ENCODE measurements at places on chromosomes 3 and 15.

GRCh38 chr15:82646250-82647044, 716 bp downstream of the CPEB1 start:
- peak; percentile 14 for DNase-seq

GRCh38 chr15:101505610-101506337, 16.3 kb upstream of the PCSK6 start:
- no peak for DNase-seq

GRCh38 chr3:148494451-148494850, 203.3 kb upstream of the AGTR1 start:
- DNase-seq: no peak

DNA sequence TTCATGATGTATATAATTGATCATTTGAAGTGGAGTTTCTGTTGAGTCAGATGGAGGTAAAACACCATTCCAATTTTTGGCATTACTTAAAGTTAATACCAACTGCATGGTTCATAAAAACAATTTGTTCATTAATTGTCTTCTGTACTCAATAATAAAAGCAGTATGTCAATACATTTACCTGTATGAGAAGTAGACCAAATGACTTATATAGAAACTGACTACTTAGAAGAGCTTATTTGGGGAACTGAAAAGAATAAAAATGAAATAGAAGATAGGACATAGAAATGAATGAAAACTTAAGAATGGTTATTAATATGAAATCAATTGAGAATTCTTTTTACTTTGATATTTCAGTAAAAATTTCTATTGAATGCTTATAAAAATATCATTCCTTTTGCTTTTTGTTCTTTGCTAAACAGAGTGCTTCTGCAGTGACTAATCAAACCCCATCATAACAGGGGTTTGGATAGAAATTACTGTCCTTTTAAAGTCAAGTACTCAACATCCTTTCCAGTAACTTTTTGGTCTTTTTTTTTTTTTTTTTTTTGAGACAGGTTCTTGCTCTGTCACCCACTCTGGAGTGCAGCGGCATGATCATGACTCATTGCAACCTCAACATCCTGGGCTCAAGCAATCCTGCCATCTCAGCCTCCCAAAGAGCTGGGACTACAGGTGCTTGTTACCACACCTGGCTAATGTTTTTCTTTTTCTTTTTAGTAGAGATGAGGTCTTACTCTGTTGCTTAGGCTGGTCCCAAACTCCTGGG, 6.5 kb upstream of the CRYBG3 start:
- no peak for DNase-seq

DNA sequence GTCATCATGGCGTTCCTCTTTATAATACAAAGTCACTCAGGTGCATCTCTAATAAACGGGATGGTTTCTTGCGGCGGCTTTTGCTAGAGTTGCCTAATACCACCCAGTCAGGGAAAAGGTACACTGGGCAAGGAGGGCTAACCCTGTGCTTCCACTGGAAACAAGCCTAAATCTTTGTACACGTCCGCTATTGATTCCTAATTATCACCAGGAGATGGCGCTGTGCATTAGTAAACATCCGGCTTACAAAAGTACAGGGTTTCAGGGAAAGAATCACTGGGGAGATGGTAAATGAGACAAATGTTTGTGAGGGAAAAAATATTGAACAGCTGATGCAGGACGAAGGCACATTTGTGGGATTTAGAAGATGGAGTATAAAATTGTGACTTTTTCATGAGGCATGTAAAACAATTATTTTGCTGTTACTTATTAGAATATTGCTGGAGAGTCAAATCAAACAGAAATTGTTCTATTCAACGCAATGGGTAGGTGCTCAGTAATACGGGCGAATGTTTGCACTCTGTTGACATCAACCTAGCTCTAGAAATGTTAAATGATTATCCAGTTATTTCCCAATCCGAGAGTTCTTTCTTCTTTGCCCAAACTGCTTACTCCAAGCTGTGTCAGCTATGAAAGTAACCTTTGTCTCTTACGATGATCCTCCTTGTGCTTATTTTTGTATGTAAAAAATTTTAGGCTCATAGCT, 50.6 kb downstream of the GMNC start:
- no peak for DNase-seq

GRCh38 chr3:124504332-124505059, 225.8 kb upstream of the UMPS start:
- DNase-seq: no peak

DNA sequence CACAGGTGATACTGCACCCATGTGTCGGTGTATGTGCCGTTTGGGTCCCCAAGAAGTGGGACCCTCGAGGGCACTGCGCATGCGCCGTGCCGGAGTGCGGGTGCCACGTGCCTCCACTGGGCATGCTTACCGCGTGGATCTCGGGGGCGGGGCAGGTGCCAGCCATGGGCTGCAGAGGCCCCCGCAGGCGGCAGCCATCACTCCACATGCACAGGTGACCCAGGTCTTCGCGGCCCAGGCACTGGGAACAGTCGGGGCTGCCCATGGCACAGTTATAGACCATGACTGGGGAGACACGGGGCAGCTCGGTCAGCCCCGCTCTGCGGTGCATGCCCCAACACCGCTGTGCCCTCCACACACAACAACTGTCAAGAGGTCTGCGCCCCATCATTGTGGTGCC, 31.2 kb downstream of the H1-8 start:
- DNase-seq: no peak

GRCh38 chr3:78728406-78729145, 1039.2 kb downstream of the ROBO1 start:
- peak; percentile 79 for DNase-seq

DNA sequence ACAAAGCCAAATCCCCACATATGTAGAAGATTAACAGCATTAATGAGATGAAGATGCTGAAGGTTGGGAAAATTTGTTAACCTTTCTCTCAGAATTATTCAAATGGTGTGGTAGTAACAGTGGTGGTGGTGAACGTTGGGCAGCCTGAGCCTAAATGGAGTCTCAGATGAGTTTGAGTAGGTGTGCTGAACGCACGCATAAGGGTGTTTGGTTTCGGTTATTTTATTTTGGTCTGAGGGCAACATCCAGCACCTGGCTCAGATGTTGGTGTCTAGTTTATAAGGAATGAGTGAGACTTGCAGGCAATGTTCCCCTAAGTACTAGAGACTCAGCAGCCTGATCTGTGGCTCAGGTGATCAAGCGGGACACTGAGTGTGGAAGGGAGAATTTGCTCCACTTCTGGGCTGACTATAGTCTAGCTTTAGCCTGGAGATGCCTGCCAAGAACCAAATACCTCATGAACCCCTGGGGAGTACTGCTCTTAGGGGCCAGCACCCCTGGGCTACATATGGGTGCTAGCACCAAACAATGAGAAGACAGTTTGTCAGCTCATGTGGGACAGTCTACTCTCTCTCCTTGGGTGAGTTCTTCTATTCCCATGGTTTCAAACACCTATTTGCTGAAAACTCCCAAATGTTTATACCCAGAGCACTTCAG, 39.5 kb upstream of the ATP2C1 start:
- no peak for DNase-seq

DNA sequence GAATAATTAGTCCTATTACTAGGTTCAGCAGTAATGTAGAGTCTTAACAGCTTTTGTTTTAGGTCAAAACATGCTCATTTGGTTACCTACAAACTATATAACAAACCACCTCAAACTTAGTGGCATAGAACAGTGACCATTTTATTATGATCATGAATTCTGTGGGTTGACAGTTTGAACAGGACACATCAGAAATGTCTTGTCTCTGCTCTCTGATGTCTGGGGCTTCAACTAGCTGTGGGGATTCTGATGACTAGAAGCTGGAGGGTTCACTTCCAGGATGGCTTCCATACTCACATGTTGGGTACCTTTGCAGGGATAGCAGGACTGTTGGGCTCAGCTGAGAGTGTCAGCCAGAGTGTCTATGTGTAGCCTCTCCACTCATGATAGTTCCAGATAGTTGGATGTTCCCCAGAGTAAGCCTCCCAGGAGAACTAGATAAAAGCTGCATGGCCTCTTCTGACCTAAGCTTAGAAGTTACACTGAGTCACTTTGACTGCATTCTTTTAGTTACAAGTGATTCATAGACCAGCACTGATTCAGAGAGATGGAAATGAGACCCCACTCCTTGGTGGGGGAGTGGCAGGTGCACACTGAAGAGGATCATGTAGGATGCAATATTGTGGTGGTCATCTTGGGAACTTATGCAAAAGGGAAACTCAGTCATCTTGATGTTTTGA, 32.6 kb downstream of the PLCL2 start:
- DNase-seq: no peak

DNA sequence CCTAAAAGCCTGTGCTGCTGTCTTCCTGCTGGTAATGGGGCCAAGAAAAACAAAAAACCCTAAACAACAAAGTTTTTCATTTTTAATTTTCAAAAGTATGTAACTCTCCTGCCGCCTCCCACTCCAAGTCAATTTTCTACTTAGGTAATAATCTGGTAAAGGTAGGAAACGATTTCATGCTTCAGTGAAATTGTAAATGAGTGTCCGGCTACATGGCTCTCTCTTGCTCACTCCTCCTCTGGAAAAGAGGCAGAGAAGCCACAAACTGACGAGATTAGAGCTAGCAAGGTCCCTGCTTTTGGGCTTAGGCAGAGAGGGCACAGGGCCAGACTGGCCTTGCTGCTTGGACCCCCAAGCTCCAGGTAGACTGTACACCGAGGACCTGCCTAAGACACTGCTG, 23.5 kb downstream of the KLHL25 start:
- DNase-seq: no peak

- no peak for DNase-seq
Observed at GRCh38 chr3:194386648-194387047, 12.4 kb downstream of the GP5 start.

- no peak for DNase-seq
Observed at GRCh38 chr3:59878038-59878427, 828.2 kb upstream of the CFAP20DC start.

- no peak for DNase-seq
Observed at GRCh38 chr3:141802316-141803077, 39.3 kb downstream of the GRK7 start.

GRCh38 chr15:61764141-61764540, 296.1 kb downstream of the VPS13C start:
- no peak for DNase-seq

- no peak for DNase-seq
Observed at GRCh38 chr3:39281533-39281932, 1.7 kb upstream of the CX3CR1 start.

GRCh38 chr3:59766200-59766872, 716.5 kb upstream of the CFAP20DC start:
- no peak for DNase-seq

GRCh38 chr3:3351226-3351625, 171.7 kb upstream of the CRBN start:
- DNase-seq: no peak

DNA sequence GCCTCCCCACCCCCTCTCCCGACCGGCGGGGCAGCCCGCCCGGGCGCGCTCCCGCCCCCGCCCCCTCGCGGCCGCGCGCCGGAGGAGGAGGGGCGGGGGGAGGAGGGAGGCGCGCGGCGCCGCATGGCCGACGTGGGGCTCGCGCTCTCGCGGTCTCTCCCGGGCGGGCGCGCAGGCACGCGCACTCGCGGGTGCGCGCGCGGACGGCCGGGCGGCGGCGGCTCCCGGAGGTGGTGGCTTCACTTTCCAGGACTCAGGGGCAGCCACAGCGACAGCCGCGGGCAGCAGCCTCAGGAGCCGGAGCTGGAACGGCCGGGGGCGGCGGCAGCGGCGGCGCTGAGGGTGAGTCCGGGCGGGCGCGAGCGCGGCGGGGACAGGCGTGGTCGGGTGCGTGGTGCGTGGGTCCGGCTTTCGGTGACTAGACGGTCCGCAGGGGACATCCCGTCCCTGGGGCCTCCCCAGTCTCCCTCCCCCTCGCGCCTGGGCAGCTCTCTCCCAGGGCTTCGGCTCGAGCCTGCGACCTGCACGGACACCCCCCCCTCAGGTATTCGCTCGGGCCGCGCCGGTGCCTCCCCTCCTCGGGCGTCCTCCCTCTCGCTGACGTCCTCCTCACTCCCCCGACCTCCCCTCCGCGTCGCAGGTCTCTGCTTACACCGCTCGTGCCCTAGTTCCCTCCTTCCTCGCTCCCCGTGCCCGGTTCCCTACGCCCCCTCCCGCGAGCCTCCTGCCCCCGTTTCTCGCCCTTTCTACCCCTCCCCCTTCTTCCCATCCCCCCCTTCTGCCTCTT, at the start of gene UBE2E2:
Gene UBE2E2 (plus strand): TSS at position 407 of the 787 bp plus-strand sequence.
- DNase-seq: peak; percentile 63

GRCh38 chr3:27596334-27596841, 112.2 kb upstream of the SLC4A7 start:
- no peak for DNase-seq

- no peak for DNase-seq
Observed at GRCh38 chr3:25885544-25885943, 95.7 kb downstream of the OXSM start.

GRCh38 chr15:20355256-20355868, 186.2 kb downstream of the GOLGA6L6 start:
- no peak for DNase-seq

DNA sequence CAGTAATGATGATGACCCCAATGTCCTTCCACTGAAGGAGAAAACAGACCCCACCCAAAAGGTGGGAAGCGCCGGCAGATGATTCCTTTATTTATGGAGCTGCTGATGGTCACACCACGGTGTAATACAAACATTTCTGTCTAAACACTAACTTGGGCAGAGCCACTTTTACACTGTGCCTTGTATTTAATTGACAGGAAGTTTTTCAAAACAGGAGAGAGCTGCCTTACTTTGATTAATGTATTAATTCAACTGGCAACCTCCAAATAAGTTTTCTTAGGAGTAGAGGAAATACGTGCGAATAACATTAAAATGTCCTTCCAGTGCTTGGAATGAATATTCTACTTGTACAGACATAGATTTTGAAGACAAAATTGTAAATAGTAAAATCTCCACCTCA, 70.4 kb downstream of the WWTR1 start:
- DNase-seq: no peak

- DNase-seq: no peak
Observed at GRCh38 chr15:33086500-33087121, 107.9 kb downstream of the FMN1 start.

GRCh38 chr15:72034351-72034750, 83.6 kb downstream of the MYO9A start:
- no peak for DNase-seq

- no peak for DNase-seq
Observed at GRCh38 chr3:159252772-159253384, 451.0 kb downstream of the MFSD1 start.

- no peak for DNase-seq
Observed at GRCh38 chr15:97694456-97694855, 266.0 kb upstream of the ARRDC4 start.

- DNase-seq: no peak
Observed at GRCh38 chr3:141302364-141303141, 65.8 kb upstream of the ZBTB38 start.

- no peak for DNase-seq
Observed at GRCh38 chr3:123724306-123724705, 139.5 kb upstream of the HACD2 start.

GRCh38 chr3:158314426-158315357, 204.8 kb downstream of the RSRC1 start:
- DNase-seq: no peak
